Osteocyte (in vitro differentiated cells): ENCODE measurements at places on chromosomes 13 and 19. TPM values are rescaled to one million over a fixed set of nuclear protein-coding genes. Genes with fewer than 3 reads are reported as not detected.

GRCh38 chr19:34667349-34668076, 9.4 kb downstream of the SCGB2B2 start:
- peak overlapping the region; percentile 51 for H3K4me3 ChIP-seq
- peaks cover 7% of the 10 kb centered on the region for H3K4me1 ChIP-seq
- DNase-seq = no peak

GRCh38 chr13:110617321-110618072, 2.2 kb downstream of the NAXD start:
- peak overlapping the region; percentile 44 for H3K27ac ChIP-seq
- DNase-seq = no peak
- no peaks in the 10 kb centered on the region for H3K27me3 ChIP-seq
- H3K36me3 ChIP-seq = no peaks in the 10 kb centered on the region
- peak overlapping the region; percentile 92 for H3K4me3 ChIP-seq

GRCh38 chr19:39817888-39818561, 15.9 kb downstream of the DYRK1B start:
- no peak overlapping the region for H3K27ac ChIP-seq
- H3K4me1 ChIP-seq = peaks cover 2% of the 10 kb centered on the region
- no peak overlapping the region for H3K4me3 ChIP-seq
- H3K27me3 ChIP-seq = no peaks in the 10 kb centered on the region

GRCh38 chr13:94601446-94602431, at the start of gene GPR180:
TSS of gene GPR180 (plus strand) at chr13:94601857. CDS start at chr13:94601928, 71 bp downstream.
- H3K27me3 ChIP-seq = no peaks in the 10 kb centered on the region
- peak within 1 kb of the TSS; percentile 88 for H3K27ac ChIP-seq
- H3K4me1 ChIP-seq = peaks cover 27% of the 10 kb centered on the region
- peaks cover 9% of the 10 kb centered on the region for H3K36me3 ChIP-seq
- peak within 1 kb of the TSS; percentile 86 for H3K4me3 ChIP-seq

DNA sequence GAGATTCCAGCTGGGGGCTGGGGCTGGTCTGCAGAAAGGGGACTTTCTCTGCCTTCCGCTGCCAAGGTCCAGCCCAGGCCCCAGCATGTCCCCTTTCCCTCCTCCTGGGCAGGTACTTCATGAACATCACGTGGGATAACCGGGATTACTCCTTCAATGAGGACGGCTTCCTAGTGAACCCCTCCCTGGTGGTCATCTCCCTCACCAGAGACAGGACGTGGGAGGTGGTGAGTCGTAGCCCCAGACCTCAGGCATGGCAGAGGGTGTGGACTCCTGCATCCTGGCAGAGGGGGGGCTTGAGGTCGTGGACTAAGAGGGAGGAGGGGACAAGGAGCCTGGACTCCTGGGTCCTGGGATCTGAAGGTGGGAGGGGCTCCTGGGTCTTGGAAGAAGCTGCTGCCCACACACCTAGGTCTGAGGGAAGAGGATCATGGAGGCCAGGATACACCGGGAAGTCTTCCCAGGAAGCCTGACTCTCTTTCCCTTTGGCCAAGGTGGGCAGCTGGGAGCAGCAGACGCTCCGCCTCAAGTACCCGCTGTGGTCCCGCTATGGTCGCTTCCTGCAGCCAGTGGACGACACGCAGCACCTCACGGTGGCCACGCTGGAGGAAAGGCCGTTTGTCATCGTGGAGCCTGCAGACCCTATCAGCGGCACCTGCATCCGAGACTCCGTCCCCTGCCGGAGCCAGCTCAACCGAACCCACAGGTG, 20.6 kb downstream of the GRIN2D start:
- peak overlapping the region; percentile 71 for H3K4me3 ChIP-seq
- H3K36me3 ChIP-seq = no peaks in the 10 kb centered on the region
- no peaks in the 10 kb centered on the region for H3K27me3 ChIP-seq
- H3K4me1 ChIP-seq = peaks cover 19% of the 10 kb centered on the region

Gene ADGRE3
- not detected in 2 replicates for total RNA-seq

Gene ZNF541
- total RNA-seq = not detected in 2 replicates

Gene TMPRSS9
- 0.08 TPM in 1 of 2 replicates, not detected in the other for total RNA-seq

Gene LGI4
- 0.32 and 0.34 TPM in 2 replicates for total RNA-seq

Gene ERICH4
- not detected in 2 replicates for total RNA-seq
